ENCODE measurements at places on chromosomes 6 and 20. TPM values are rescaled to one million over a fixed set of nuclear protein-coding genes. Genes with fewer than 3 reads are reported as not detected.

The LTV1 gene
- 53.2 TPM for polyA plus RNA-seq

DNA sequence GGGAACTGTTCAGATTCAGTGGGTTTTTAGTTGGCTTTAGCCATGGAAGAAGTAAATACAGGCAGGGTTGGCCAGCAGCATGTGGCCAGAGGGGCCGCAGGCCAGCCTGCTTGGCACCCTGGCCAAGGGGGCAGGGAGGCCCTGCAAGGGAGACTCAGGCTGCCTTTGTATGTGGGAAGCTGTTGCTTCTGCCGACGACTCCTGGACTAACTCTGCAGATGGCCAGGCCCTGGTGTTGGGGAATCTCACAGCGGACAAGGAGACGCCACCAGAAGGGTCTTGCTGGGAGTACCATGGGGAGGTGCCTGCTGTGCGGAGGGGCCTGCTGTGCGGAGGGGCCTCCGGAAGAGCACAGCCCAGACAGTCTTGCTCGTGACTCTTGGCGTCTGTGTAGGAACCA is 25.2 kb downstream of the PYGB start:
- no peak for DNase-seq

The PI3 gene
- polyA plus RNA-seq: 0.39 TPM

The SRXN1 gene
- polyA plus RNA-seq: 170 TPM

The COL20A1 gene
- 0.93 TPM for polyA plus RNA-seq

The RIMS1 gene
- polyA plus RNA-seq: not detected

GRCh38 chr20:34753706-34754461 is 49.7 kb downstream of the TP53INP2 start:
- DNase-seq: no peak

The VPS52 gene
- 22.8 TPM for polyA plus RNA-seq

DNA sequence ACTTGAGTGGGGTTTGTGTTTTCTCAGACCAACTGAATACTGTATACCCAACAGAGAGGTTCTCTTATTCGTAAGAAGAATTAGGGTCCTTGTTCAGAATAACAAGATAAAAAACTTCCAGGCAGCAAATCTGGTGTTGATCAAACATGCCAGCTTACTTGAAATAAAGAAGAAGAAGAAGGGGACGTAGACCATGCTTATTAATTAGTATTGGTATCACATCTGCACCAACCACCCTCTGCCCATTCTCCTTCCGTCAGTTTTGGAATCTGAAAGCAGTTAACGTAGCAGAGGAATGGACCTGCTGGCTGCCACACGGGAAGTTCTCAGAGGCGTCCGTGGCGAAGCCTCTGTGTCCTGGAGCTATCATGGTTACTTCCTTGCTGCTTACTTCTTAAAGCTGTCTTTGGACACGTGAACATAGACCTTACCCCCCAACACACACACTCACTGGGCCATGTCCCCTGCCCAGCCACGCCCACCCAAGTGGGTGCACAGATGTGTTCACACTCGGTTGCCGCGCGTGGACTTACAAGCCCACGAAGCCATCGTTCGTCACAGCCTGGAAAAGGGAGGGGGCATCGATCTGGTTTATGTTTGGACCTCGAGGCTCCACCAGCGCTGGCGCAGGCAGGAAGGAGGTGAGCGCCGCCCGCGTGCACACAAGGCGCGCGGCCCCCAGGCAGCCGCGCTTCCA is 4.1 kb upstream of the DLL1 start:
- DNase-seq: no peak

GRCh38 chr6:7900621-7901020 is 10.0 kb downstream of the TXNDC5 start:
- no peak for DNase-seq

DNA sequence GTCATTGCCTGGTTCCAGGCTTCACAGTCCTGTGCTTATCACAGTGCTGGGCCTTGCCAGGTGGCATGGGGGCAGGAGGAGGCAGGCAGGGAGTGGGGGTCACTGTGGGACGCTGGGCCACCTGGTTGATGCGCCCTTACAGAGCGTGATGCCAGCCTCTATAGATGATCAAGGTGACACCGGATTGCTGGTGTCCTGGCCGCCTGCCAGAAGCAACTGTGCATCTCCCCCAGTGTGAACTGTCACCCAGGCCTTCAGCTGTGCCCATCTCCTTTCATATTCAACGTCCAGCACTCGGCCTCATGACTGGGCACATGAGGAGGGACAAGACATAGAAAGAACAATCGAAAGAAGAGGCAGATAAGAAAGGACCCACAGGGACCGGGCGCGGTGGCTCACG is 318.9 kb downstream of the TAF4 start:
- no peak for DNase-seq
